ENCODE measurements at places on chromosomes 1 and 21. TPM values are rescaled to one million over a fixed set of nuclear protein-coding genes. Genes with fewer than 3 reads are reported as not detected.

Gene SERTAD4
- total RNA-seq = 8.7 TPM

Gene TLCD4
- total RNA-seq = 0.32 TPM

Gene MARK1
- total RNA-seq = 6.1 TPM

Gene AGO4
- total RNA-seq = 5.6 TPM

Gene ENO1
- 1,388 TPM for total RNA-seq

Gene SLAMF8
- total RNA-seq = 0.80 TPM

Gene PEX10
- total RNA-seq = 17.7 TPM

Gene PCAT6
- 5.8 TPM for total RNA-seq

Gene CCDC181
- not detected for total RNA-seq

Gene GPR61
- not detected for total RNA-seq

Gene C8A
- total RNA-seq = not detected

Gene HSD3B2
- 0.32 TPM for total RNA-seq

Gene MUTYH
- 10.8 TPM for total RNA-seq

Gene INTS11
- total RNA-seq = 54.0 TPM
